ENCODE measurements at places on chromosomes 11 and 22.

- DNase-seq, result no peak
Observed at GRCh38 chr11:8298801-8299786, 35.4 kb upstream of the LMO1 start.

- no peak for DNase-seq
Observed at GRCh38 chr22:39311592-39312400, 7.6 kb downstream of the RPL3 start.

DNA sequence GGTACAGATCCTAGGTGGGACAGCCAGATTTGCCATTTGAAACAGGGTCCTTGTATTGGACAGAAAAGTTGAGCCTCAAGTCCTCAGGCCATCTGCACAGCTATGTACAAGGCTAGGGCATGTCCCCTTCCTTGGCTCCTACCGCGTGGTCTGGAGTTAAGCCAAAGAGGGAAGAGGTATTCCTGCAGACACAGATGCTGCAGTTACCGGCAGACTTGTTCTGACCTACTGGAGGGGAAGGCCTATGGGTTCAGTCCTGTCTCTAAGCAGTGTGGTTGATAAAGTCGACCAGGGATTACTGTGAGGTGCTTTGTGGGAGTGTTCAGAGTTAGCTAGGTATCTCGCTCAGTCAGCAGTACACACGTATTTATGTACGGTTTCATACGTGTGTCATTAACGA, 180.6 kb downstream of the ADAMTS15 start:
- no peak for DNase-seq

GRCh38 chr11:19349340-19350025, 108.7 kb upstream of the E2F8 start:
- DNase-seq, result no peak

DNA sequence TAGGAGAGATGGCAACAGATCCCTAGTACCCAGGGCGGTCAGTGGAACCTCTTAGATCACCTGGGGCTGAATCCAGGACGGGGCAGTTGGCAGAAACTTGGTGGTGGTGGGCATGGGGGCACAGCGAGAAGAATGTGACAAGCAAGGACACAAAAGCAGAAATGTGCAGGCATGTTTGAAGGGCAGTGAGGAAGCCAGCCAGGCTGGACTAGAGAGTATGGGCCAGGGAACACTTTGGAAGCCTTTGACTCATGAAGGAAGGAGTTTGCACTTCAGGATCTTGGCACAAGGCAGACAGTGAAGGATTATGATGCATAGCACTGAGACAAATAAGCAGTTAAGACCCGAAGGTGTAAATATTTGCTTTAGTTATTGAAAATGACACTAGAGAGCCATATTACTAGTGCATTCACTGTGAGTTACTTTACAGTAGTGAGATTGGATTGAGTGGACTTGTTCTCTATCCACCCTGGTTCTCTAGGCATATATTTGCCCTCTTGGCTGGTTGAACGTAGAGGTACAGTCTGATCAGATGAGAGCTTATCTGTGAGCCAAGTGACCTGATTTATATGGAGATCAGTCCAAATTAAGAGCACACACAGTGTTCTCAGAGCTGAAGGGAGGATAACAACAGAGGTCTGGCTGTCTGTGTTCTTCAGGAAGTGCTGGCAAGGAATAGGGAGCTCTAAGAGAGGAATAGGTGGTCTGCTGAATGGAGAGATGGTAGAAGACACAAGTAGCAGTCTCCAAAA, 210.4 kb downstream of the SNX19 start:
- DNase-seq, result no peak

GRCh38 chr11:82639251-82639650, 94.4 kb downstream of the FAM181B start:
- no peak for DNase-seq

DNA sequence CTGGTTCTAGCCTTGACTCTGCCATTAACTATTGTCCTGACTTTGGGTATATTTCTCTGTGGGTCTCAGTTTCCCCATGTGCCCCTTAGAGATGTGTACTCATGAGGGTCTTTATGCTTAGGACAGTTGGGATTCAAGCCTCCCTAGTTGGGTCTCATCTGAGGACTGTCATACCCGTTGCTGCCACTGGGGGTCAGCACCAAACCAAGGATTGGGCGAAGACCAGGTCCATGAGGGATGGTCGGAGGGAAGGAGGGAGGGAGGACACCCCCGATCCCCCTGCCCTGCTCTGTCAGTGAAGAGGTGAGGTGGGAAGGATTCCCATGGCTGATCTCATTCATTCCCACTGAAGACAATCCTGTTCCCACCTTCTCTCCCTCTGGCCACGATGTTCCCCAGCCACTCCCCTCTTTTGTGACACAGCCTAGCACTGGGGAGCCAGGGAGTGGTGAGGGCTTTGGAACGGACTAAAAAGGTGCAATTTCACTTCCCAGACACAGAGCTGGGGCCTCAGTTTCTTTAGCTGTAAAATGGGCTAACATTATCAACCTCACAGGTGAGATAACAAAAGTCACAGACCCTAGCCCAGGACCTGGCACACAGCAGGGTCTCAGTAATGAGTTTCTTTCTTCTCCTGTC, 12.4 kb upstream of the KLHL35 start:
- DNase-seq, result peak; percentile 55

GRCh38 chr22:41305646-41306045, 4.3 kb downstream of the ZC3H7B start:
- DNase-seq, result no peak

GRCh38 chr11:105829084-105829483, 193.0 kb downstream of the MSANTD4 start:
- DNase-seq, result no peak

GRCh38 chr11:68355471-68355870, 43.1 kb downstream of the LRP5 start:
- DNase-seq, result no peak

GRCh38 chr22:21837248-21837979, 30.0 kb downstream of the MAPK1 start:
- no peak for DNase-seq

DNA sequence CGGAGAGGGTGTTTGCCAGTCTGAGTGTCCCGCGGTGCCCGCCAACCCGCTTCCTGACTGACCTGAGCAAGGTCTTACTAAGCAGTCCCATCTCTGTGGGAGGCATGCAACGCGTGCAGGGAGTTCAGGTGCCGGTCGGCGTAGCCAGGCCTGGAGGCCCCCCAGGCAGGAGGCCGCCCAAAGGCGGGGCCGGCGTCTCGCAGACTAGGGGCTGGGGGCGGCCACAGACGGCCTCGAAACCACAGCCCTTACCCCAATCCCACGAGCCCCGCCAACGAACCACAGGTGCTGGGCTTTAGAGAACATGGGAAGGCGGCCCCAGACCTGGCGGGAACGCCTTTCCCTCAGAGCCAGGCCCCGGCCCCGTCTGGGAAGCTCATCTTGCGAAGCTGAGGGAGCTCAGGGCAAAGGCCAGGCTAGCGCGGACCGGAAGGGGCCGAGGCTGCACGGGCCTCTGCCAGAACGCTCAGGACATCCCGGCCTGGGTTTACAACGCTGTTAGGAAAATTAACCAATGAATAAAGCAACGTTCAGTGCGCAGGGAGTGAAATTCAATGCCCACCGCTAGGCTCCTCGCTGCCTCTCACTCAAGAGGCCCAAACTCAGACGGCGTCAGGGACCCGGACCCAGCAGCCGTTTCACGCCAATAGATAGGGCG, 2.1 kb upstream of the MTFP1 start:
- peak; percentile 22 for DNase-seq

DNA sequence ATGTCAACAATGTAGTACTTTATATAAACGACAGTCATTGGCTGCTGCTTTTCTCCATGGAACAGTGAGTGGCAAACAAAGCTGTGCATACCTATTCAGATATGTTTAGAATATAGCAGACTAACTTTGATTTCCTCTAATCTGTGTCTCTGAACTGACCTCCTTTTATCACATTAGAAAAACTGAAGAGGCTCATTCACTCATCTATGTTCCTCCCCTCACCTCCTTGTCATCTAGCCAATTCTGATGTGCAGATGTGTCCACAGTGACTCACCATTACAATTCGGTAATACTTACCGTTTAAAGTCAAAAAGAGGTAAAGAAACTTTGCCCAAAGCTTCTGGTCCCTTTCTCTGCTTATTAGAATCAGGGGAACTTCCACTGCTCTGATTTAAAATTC, 51.5 kb upstream of the RPS13 start:
- no peak for DNase-seq

DNA sequence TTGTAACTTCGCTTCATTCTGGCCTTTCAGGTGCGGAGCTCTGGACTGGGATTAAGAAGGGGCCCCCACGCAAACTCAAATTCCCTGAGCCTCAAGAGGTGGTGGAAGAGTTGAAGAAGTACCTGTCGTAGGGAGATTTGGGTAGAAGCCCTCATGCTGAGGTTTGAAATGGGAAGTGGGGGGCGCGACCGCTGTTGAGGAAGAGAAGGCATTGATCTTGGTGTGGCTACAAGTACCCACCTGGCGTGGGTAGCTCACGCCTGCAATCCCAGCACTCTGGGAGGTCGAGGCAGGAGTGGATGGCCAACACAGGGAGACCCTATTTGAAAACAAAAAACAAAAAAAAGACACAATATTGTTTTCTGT, 779 bp downstream of the SELENOH start:
- DNase-seq, result no peak

DNA sequence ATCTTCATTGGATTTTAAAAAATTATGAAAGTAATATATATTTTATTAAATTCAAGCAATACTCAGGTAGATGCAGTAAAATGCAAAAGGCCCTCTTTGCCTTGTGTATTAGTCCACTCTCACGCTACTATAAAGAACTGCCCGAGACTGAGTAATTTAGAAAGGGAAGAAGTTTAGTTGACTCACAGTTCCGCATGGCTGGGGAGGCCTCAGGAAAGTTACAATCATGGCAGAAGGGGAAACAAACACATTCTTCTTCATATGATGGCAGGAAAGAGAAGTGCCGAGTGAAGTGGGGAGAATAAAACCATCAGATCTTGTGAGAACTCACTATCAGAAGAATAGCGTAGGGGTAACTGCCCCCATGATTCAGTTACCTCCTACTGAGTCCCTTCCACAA, 130.8 kb downstream of the HIPK3 start:
- no peak for DNase-seq

DNA sequence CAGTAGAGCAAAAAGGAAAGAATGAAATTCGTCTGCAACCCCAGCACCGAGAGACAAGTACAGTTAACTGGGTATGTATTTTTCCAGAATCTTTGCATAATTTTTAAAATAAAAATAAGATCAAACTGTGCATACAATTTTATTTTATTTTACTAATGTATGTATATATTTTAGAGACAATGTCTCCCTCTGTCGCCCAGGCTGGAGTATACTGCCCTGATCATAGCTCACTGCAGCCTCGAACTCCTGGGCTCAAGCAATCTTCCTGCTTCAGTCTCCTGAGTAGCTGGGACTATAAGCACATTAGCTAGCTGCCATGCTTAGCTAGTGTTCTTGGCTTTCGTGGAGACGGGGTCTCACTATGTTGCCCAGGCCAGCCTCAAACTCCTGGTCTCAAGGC, 18.8 kb upstream of the DRD2 start:
- no peak for DNase-seq

DNA sequence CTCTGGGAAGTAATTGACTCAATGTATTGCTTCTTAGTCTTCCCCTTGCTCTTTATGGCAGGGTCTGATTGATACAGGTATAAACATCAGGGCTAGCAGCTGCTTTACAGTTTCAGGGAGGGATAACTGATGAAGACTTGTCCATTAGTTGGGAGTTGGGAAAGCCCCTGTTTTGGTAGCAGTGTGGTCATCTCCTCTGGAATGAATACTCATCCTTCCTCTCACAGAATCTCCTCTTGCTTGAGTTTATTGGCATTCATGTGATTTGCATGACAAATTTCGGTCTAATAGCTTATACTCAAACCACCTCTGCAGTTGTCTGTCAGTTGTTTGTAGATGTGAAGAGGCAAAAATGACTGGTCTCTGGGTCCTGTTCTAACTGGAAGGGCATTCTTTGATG, 79.7 kb downstream of the FAT3 start:
- DNase-seq, result no peak

DNA sequence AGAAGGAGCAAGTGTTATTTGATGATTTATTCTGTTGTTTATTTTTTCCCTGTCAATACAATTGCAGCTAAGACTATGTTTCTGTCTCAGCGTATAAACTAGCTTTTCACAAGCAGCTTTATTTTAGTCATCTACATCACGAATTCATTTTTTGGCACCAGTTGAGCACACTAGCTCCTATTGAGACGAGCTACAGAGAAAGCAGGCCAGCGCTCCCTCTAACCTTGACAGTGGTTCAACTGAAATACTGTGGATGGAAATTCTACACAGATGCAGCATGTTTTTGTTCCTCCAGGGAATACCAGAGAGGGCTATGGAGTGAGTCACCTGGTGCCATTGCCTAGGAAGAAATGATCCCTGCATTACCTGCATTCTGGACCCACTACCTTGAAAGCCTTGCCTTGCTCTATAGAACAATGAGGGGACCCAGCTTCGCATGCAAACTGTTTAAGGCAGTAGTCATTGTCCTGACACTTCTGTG, 108.2 kb upstream of the ARHGAP42 start:
- DNase-seq, result no peak

GRCh38 chr11:79896258-79896657, 455.4 kb upstream of the TENM4 start:
- no peak for DNase-seq

DNA sequence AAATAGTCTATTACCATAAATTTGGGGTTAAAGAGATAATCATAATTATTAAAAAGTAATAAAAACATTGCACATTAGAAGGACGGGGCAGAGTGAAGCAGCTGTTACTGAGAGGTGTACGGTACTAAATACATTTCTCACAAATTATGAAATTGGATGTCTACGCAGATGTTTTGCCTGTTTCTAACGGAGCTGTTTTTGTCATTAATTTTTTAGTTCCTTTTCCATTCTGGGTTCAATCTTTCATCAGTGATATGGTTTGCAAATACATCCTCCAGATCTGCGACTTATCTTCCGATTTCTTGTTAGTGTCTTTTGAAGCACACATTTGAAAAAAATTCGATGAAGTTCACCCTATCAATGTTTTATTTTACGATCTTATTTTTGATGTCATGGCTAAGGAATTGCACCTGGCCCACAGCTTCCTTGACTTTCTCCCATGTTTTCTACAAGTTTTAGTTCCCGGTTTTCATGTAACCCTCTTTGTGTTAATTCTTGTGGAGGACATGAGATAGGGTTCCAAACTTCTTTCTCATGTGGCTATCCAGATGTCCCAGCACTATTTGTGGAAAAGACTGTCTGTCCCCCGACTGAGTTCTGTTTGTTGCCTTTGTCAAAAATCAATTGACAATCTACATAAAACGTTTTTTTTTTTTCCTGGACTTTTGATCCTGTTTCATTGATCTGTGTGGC, 21.3 kb upstream of the KRTAP5-6 start:
- no peak for DNase-seq

- no peak for DNase-seq
Observed at GRCh38 chr11:64100360-64100759, 64.6 kb downstream of the FLRT1 start.
